ENCODE measurements at places on chromosomes 6 and 20. TPM values are rescaled to one million over a fixed set of nuclear protein-coding genes. Genes with fewer than 3 reads are reported as not detected.

Gene MYT1
- polyA plus RNA-seq: 0.44 TPM

Gene RSPH4A
- 2.7 TPM for polyA plus RNA-seq

Gene VEGFA
- polyA plus RNA-seq: 405 TPM

Gene L3MBTL1
- polyA plus RNA-seq: 25.8 TPM

DNA sequence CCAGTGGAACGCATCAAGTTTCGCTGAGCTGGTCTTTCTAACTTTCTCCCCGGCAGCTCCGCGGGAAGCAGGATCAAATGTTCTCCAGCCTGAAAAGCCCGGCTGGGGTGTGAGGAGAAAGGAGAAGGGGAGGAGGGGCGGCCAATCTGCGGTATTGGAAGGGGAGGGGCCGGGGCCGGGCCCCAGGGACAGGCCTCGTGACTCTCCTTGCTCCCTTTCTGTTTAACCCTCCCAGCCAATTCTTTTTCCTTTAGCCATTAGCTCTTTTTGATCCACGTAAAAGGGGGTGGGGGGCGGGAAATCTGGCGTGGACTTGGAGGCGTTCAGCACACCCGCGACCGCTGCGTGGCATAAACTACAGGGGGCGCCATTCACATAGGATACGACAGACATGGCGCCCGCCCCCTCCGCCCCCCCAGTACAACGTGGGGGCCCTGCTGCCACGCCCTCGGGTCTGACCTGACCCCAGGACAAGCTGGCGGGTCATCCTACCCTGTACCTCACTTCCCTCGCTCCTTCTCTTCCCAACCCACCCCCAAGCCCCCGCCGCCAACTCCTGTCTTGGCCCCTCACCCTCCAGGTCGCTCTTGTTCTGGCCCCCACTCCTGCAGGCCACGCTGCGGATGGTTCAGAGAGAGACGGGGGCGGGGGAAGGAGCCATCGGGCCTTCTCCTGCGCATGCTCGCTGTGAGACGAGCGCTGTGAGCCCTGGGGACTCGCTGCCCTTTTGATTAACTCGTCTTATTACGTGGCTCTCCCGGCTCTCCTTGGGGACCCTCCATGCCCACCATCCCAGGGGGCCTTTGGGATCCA is 7.8 kb upstream of the MDGA1 start:
- peak; percentile 88 for DNase-seq

DNA sequence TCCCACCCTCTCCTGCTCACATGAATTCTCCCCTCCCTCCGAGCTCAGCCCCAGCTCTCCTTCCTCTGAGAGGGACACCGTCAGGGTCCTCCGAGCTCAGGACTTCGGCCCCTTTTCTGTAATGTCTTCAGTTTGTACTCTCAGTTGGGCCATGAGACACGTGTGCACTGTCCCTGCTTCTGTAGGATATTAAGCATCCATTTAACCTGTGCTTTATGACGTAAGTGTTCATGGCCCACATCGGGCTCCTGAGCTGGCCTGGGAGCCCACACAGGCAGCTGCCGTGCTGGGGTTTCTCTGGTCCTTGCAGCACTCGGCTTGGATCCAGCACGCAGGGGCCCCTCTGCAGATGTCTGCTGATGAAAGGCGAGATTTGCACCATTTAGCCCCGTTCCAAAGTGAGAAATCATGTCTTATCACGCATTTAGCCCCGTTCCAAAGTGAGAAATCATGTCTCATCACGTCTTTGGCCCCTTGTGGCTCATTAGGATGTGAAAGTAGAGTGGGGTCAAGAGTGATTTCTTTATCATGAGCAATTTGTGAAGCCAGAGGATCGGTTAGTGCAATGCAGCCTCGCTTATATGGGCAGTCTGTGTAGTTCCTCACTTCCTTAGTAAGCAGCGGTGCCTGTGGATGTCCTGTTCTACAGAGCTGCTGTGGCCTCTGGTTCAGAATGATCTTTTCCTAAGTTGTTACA is 25.3 kb downstream of the DUSP22 start:
- DNase-seq: no peak

DNA sequence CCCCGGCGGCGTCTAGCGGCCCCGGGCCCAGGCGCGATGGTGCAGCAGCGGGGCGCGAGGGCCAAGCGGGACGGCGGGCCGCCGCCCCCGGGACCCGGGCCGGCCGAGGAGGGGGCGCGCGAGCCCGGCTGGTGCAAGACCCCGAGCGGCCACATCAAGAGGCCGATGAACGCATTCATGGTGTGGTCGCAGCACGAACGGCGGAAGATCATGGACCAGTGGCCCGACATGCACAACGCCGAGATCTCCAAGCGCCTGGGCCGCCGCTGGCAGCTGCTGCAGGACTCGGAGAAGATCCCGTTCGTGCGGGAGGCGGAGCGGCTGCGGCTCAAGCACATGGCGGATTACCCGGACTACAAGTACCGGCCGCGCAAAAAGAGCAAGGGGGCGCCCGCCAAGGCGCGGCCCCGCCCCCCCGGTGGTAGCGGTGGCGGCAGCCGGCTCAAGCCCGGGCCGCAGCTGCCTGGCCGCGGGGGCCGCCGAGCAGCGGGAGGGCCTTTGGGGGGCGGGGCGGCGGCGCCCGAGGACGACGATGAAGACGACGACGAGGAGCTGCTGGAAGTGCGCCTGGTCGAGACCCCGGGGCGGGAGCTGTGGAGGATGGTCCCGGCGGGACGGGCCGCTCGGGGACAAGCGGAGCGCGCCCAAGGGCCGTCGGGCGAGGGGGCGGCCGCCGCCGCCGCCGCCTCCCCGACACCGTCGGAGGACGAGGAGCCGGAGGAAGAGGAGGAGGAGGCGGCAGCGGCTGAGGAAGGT is 715 bp downstream of the SOX12 start:
- DNase-seq: peak; percentile 53

DNA sequence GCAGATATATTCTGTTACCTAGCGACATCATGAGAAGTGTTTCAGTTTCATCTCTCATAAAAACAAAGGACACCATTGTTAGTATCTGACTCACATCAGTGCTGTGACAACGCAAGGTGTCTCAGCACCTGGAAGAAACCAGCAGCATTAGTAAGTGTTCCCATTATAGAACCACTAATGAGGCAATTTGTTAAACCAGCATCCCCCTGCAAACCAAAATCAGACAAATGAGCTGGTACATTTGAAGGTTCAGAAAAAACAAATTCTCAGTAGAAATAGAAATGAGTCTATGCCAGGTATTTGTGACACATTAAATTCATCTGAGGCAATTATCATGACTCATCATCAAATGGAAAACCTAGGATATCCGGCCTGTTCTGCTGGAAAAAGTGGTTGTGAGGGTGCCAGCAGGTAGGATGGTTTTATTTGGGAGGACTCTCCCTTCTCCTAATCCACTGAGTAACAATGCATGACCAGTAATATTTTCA is 151.7 kb downstream of the TMEM200A start:
- no peak for DNase-seq

DNA sequence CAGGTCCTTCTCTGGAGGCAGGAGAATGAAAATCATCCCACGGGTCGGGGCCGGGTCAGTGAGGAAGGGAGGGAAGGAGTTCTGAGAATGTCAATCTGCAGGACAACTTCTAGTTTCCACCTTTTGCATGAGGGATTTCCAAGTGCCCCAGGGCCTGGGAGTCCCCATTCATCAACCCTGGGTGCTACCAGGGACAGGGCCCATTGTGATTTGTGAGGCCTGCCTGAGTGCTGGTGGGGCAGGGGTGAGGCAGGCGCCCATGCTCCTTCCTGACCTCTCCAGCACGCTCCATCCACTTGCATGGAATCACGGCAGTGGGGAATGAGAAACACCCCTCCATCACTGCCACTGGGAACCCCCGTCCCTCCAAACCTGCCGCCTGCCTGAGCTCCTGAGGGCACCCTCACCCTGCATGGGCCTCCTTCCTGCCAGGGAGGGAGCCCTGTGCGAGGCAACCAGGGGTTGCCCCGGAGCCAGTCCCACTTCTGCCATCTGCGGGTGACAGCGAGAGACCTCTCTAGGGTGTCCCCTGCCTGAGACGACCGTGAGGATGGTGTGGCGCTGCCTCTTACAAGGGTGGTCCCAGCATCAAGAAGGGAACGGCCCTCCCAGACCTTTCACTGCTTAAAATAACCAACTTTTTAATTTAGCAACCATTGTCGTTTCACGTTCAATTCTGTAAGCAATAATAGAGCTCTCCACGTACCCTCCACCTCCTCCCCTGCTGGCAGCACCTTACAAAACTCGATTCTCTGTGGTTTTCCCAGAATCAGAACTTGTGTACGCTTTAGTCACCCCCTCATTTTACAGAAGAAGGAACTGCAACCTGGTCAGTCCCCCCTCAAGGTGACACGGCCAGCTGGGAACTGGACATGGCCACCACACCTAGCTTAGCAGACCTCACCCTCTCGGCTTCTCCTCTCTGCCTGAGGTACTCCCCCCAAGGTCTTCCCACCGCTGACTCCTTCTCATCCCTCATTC is 28.6 kb downstream of the PMEPA1 start:
- DNase-seq: no peak

GRCh38 chr20:23995905-23996666 is 7.5 kb upstream of the GGTLC1 start:
- DNase-seq: peak; percentile 36

GRCh38 chr20:4805663-4806449 is 84.1 kb downstream of the PRND start:
- no peak for DNase-seq

- no peak for DNase-seq
These were observed 14.0 kb downstream of the DEFB110 start for GRCh38 chr6:50007819-50008218.

GRCh38 chr20:59996108-59996507 is 37.9 kb downstream of the CDH26 start:
- DNase-seq: no peak

GRCh38 chr6:1758076-1758679 is 148.5 kb downstream of the FOXC1 start:
- no peak for DNase-seq

- DNase-seq: no peak
These were observed 151.1 kb upstream of the HCRTR2 start for GRCh38 chr6:55023230-55023629.

- no peak for DNase-seq
These were observed 117.6 kb downstream of the JPH2 start for GRCh38 chr20:44069203-44070011.

Data from renal pelvis (tissue), 12 donors.